ENCODE measurements at places on chromosomes 2 and 18.

DNA sequence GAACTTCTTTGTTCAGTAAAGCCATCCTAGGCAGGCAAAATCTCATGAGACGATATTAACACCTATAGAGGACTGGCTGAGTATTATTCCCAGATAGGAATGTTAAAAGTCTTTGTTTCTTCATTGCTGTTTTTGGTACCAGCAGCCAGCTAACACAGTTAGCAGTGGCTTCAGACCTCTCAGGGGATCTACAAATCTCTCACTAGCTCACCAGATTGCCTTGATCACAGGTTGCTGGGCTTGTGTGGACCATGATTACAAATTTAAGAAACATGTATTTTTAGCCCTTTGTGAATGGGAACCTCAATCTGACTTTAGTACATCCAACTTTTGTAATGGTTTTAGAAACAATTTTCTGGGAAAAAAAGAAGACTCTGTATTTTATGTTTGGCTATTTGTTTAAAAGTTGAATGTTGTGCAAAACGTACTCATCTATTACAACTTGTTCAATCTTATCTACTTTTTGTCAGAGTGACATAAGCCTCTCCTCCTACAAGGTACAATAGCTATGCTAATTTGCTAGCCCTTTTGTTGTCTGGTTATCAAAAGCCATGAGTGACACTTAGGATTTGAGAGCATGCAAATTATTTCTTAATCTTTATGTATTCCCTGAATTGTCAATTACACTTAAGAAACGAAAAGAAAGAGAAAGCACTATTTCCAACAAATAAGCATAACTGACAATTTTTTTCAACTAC is 693.1 kb downstream of the ERBB4 start:
- no peak for DNase-seq

DNA sequence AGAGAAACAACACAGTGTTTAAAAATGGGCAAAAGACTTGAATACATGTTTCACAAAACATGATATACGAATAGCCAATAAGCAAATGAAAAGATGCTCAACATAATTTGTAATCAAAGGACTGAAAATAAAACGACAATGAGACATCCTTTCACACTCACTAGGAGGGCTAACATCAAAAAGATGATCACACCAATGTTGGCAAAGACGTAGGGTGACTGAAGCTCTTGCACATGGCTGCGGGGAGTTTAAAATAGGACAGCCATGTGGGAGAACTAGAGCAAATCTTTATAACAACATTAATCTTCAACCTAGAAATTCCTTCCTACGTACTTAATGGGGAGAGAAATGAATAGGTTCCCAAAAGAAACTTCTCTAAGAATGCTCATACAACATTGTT is 19.2 kb upstream of the SEH1L start:
- DNase-seq: no peak

DNA sequence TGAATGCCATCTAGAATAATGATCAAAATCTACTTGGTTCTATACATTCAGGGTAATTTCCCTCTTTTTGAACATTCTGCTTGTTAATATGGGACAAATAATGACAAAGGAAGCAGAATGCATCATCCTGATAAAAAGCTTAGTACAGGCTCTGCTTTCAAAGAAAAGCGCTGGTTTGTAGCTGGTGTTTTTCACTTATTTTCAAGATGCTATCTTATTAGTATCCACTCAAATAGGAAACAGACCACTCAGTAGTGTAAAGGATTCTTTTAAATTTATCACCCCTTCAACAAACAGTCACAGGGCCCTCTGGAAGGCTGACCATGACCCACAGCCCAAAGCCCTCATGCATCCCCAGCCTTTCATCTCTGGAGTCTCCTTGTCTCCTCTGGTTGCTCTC is 18.0 kb upstream of the AFF3 start:
- DNase-seq: no peak

GRCh38 chr2:122908159-122908558 is 1116.9 kb upstream of the CNTNAP5 start:
- no peak for DNase-seq

DNA sequence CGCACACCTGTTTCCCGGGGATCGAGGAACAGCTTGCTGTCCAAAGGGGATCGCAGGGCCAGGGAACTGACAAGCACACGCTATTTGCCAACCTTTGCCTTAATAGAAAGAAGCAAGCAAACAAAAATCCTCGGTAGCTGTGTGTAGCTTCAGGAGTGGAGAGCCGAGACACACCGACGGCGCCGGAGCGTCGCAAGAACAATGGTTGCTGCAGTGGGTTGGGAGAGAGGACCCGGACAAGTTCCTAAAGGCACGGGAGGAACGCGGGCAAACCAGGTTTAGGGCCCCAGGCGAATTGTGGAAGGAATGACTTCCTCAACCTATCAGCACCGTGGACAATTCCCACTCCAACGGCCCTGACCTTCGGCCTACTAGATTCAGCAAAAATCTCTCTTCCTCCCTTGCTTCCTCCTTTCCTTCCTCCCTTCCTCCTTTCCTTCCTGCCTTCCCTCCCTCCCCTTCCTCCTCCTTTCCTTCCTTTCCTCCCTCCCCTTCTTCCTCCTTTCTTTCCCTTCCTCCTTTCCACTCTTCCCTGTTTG is 4.9 kb upstream of the NEUROD1 start:
- DNase-seq: no peak

DNA sequence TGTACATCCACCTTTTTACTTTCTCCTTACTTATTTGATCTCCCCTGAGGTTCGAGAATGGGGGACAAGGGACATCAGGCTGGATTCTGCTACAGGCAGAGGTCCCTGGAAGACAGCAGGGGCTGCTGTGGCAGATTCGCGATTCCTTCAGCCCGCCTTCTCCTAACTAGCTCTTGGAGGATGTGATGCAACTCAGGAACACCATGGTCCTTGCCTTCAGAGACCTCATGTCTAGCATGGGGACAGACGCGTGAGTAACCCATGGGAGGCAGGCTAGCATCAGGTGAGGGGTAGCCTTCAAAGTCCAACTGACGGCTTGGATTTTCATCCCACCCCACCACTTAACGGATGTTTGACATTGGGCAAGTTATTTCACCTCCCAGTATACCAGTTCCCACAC is 869 bp upstream of the TCF23 start:
- no peak for DNase-seq

GRCh38 chr2:75603477-75603876 is 42.7 kb upstream of the EVA1A start:
- DNase-seq: no peak

DNA sequence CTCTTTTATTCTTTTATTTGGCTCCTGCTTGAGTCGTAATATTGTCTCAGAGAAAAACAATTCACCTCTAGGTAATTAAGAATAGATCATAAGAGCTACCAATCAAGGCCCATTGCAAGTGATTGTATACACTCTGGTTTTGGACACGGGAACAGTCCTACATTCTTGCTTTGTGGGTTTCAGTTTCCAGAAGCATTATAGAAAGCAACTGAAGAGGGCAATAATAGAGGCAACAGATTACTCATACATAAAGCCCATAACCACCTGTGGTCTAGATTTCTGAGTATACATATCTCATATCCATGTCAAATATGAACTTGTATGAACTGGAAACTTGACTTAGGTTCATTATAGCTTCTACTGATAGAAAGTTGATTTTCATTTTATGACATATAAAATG is 65.4 kb downstream of the DIS3L2 start:
- no peak for DNase-seq

GRCh38 chr2:71933467-71934319 is 214.0 kb downstream of the CYP26B1 start:
- DNase-seq: no peak

GRCh38 chr2:164922134-164922533 is 33.2 kb downstream of the SLC38A11 start:
- DNase-seq: no peak

GRCh38 chr2:72139471-72139873 is 8.2 kb downstream of the CYP26B1 start:
- no peak for DNase-seq

GRCh38 chr2:16726147-16726546 is 60.5 kb upstream of the CYRIA start:
- DNase-seq: no peak

DNA sequence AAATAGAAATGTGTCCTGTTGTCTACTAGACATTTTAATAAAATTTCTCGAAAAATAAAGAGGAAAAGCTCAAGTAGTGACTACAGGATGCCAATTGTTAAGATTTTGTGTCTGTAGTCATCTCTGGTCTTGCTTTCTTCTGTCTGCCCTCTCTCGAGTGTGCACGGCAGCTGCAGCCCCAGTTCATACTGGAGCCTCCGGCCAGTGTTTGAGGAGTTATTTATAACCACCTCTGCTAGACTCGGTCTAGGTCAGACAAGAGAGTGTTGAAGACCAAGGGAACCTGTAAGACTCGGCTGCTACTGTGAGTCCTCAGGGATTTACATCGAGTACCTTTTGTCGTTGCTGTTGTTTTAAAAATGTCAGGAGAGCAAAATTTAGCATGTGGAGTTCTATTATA is 810.1 kb upstream of the POU3F3 start:
- DNase-seq: no peak

GRCh38 chr2:32068-32467 is 14.2 kb downstream of the FAM110C start:
- no peak for DNase-seq

GRCh38 chr2:175948191-175948590 is 53.9 kb downstream of the LNPK start:
- DNase-seq: no peak

DNA sequence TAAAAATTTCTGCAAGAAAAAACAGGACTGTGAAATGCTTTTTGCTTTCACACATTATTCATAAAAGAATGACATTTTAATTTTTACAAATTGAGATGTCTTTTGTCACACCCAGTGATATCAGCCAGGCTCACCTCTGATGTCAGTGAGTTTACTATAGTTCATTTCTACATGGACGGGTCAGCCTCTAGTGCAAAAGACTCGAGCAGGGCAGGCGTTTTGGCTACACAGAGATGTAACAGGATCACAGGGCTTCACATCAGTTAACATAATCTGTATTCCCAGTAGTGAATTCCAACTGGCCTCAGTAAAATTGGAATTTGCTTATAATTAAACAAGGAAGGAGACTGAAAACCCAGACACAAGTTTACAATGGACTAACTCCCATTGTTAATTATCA is 275.6 kb upstream of the ZSWIM2 start:
- DNase-seq: no peak

DNA sequence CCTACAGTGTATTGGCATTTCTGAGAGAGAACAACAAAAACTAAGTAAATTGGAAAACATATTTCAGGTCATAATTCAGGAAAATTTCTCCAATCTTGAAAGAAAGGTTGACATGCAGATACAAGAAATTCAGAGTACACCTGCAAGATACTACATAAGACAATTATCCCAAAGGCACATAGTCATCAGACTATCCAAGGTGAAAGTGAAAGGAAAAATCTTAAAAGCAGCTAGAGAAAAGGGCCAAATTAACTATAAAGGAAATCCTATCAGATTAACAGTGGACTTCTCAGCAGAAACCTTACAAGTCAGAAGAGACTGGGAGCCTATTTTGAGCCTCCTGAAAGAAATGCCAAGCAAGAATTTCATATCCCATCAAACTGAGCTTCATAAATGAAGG is 449.0 kb upstream of the MMADHC start:
- no peak for DNase-seq

DNA sequence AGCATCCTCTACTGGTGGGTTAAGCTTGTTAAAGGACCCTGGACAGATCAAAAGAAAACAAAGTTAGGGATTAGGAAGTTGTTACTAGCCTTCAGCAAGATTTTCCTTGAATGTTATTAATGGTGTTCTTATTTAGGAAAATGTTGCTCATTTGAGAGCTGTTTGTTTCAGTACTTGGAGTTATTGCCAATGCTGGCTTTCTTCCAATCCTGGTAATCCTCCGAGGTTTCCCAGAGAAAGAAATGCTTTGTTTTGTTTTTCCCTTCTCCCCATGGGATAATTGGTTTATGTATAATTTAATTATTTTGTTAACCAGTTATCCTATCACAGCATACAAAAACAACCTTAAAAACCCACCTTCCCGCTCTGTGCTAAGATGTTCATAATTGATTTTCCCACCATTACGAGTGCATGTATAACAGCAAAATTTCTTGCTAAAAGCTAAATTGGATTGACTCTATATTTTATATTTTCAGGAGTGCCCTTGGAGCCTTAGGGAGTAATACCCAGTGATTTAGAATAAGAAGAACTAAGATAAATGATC is 79.8 kb downstream of the MGAT5 start:
- no peak for DNase-seq

DNA sequence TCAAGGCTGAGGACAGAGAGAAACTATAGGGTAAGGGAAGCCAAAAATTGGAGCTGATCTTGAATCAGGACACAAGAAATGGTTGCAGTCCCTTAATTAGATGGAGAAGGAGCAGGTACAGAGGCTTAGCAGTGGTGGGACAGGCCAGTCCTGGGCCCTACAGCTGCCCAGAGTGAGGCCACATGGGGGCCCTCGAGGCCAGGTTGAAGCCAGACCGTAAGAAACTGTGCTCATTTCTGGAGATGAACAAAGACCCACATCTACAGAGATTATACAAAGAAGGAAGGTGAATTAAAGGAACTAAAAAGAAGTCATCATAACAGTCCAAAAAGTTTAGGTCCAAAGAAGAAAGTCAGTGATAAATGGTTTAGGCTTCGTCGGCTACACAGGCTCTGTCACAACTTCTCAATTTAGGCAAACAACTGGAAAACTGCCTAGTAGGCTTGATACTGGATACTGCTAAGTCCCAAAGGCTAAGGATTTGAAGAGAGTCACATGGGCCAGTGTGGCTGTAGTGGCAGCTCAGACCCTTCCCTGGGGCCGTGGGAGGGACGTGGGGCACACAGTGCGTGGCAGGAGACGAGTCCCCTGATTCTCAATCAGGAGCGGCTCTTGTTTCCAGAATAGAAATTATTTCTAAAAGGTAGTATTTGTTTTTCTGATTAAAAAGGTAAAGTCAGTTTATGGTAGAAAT is 50.4 kb upstream of the CNGA3 start:
- no peak for DNase-seq

DNA sequence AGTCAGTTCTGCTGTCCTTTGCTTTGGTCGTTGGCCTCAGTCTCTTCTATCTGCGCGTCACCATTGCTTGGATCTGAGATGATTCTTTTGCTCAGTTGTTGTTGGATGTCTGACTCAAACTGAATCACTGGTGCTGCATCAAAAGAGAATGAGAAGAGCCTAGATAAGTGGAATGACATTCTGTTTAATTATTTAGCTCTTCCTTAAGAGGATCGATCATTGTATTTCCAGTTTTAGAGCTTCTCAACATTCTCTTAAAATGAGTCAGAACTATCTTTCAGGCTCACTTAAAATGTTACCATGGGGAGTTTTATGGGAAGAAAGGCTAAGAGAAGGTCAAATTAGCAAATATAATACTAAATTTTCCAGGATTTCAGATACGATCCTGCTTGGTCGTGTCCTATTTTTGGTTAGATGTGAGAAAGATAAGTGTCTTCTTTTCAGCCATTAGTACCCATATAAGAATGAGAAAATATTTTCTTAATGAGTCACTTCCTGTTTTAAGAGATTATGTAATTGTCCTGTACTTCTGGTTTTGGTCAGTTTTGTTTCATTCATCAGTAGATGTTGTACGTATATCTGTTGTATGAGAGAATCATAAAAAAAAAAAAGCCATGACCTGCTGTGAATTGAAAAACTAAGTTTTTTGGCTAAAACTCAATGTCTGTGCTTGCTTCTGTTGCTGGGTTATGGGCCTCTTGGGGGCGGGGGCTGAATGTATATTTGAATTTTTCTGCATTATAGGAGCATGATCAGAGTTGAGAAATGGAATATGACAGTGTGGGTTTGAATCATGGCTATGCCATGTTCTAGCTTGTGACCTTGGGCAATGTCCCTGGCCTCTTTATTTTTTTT is 31.6 kb upstream of the CASP10 start:
- no peak for DNase-seq
